ENCODE measurements at places on chromosomes 7 and 10.

DNA sequence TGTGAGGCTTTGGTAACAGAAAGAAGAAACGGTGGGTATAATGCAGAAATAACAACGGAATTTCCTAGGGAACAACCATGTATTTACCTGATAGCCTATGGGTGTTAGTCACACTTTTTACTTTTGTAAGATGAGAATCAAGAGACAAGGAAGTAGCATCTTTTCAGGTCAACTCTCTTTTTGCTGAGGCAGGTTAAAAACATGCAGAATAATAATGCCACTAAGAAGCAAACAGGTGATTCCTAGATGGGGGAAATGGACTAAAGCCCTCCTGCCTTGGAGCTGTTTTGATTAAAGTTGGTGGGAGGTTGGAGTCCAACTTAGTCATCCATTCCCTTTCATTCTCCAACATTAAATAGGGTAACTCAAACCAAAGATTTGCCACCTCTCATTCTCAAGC lies 2.0 kb upstream of the COL28A1 start:
- no peak for DNase-seq

DNA sequence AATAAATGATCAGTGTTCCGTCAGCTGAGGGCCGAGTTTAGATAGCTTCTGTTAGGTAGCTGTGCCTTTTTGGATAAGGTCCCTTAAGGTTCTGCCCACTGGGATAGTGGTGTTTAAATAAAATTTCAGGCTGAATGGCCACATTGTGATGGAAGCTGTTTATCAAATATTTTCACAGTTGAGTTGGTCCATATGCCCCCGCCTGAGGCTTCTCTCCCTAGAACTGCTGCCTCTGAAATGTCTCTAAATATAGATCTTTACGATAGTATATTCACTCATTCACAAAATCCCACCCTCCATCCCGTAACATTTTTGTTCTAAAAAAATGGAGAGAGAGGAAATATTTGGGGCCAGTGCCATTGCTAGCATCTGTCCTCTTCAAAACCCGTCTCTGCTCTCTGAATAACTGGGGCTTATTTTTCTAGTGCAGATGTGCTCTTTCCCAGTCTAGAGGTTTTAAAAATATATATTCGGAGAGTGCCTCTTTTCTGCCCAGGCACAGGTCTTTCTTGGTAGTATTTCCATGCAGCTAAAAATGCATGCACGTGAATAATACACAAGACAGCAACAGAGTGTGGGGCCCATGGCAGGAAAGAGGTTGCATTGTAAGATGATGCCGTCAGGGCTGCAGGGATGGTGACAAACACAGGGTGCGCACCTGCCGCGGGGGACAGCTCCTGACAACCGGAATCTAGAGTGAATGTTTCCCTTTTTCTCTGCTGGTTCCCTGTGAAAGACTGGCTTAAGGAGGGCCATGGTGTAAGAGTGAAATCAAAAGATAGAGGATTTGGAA lies 105.4 kb upstream of the BTBD16 start:
- DNase-seq: no peak

DNA sequence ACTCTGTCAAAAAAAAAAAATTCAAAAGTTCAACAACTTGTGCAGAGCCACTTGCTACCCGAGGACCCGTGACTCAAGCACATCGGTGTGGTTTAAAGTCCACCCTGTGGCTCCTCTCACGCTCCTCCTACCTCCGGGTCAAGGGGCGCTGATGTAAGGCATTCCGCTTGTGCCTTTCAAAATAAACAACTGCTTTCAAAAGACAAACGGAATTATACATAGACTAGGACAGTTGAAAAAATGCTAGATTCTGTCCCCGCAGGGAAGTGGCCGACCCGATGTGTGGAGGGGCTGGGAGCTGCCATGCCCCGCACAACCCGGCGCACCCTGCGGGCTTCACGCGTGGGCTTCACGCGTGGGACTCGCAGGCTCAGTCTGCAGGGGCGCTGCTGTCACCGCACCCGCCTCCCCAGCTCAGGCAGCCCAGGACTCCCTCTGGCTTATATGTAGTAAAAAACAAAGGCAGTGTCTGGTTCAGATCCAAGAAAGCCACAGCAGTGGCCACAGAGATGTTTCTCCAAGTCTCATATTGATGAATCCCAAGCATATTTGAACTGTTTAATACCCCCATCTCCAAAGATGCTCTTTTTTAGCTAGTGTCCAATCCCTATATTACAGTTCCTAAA lies 239.7 kb upstream of the INHBA start:
- DNase-seq: no peak

- DNase-seq: no peak
Measured at GRCh38 chr10:77591238-77591880, 46.2 kb downstream of the KCNMA1 start.

DNA sequence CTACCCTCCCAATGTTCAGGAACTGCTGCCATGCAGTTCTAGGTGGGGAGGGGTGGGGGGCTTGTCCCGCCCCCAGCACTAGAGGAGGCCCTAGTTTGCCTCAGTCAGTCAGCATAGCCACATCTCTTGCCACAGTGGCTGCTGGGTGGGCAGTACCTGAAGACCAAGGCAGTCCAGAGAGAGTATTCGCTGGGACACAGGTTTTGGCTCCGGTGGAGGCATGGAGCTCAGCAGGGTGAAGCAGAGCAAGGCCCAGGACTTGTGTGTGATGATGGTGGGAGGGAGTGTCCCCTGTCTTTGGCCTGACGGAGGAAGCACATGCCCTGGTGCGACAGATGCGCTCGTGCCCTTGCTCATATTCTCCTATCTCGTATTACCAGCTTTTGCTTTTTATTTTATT lies 24.7 kb upstream of the ZCCHC24 start:
- DNase-seq: no peak

GRCh38 chr10:72484521-72484920 lies 129.8 kb upstream of the DNAJB12 start:
- no peak for DNase-seq

- DNase-seq: peak; percentile 27
Measured at GRCh38 chr10:21516242-21517131, 9.0 kb downstream of the SKIDA1 start.

DNA sequence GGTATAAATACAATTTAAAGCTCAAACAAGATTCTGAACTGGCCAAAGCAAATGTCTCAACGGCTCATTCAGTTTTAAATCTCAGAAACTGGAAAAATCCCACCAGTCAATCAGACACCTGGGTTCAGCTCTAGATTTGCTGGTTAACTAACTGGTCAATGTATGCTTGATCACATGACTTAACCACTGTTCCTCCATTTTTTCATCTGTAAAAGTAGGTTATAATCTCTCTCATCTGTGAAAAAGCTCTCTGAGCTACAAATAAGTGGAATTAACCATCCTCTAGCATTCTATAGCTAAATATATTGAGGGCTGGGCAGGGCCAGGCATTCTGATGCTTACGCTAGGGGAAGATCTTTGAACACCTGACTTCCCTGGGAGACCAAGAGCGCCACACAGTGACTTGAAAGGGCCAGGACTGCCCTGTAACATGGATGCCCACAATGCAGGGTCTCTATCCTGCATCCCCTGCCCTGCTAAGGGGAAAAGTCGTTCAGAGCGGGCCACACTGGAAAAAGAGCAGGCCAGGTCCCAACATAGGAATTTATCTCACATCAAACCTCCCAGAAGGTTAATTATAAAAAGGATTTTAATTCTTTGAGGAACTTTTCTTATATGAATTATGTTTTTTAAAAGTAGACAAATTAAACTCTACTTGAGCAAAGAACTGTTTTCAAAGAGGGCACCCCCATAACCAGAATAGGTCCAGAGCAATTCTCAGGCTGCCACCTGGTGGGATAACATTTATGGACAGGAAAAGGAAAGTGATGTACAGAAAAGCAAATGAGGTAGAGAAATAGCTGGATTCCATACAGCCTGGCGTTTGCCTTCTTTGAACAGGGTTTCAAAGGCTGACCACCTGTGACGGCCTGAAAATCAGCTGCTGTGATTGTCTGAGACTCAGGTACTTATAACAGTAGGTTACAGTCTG lies 1.8 kb downstream of the RP9 start:
- DNase-seq: no peak

DNA sequence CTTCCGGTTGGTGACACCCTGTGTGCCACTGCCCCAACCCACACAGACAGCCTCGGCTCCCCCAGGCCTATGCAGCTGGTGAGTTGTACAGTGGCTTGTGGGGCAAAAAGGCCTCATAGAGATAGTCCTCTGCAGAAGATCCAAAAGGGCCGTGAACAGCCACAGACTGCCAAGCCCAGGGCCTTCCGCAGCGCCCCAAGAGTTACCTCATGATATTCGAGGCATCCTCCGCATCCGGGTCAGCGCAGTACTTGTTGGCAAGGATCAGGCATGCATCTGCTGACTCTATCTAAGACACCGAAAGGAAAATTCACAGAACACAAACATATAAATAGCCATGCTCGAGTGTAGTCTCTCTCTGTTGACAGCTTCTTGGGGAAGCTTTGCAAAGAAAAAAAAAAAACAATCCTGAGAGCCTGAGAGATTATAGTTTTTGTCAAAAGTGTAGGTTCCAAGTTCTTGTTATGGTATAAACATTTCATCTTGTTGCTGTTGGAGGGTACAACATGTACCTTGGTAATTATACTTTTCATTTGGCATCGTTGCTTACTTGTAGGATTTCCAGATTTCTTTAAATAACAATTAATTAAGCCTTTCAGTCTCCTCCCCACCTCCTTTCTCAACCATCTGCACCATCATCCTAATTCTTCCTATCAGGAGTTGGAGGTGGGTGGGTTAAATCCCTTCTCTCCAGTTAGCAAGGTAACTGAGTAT lies 553.0 kb downstream of the KCNMA1 start:
- no peak for DNase-seq
